Cardiac ventricle fibroblast (primary cell): ENCODE measurements at places on chromosomes 3 and 15. TPM values are rescaled to one million over a fixed set of nuclear protein-coding genes. Genes with fewer than 3 reads are reported as not detected.

The IL17RE gene
- total RNA-seq = 1.6 and 1.9 TPM in 2 replicates

The TUSC7 gene
- not detected in 2 replicates for total RNA-seq

The PDIA3 gene
- total RNA-seq = 310 and 311 TPM in 2 replicates

The ITIH1 gene
- total RNA-seq = not detected in 2 replicates

The CSTA gene
- 2.5 and 3.1 TPM in 2 replicates for total RNA-seq

The CCR8 gene
- not detected in 2 replicates for total RNA-seq

The UBAP1L gene
- total RNA-seq = 0.39 and 0.75 TPM in 2 replicates

The ANKUB1 gene
- total RNA-seq = not detected in 2 replicates

The ZNF860 gene
- total RNA-seq = 0.05 and 0.31 TPM in 2 replicates

The RPS27L gene
- total RNA-seq = 159 and 207 TPM in 2 replicates

The NLGN1 gene
- total RNA-seq = 2.9 and 6.1 TPM in 2 replicates

The SEC62 gene
- total RNA-seq = 32.6 and 37.0 TPM in 2 replicates

The FAM240A gene
- not detected in 2 replicates for total RNA-seq

The CPEB1 gene
- total RNA-seq = 1.2 and 4.8 TPM in 2 replicates

The GP5 gene
- 0.06 and 0.10 TPM in 2 replicates for total RNA-seq

The TRIM59 gene
- 5.2 and 5.6 TPM in 2 replicates for total RNA-seq

The MRPS25 gene
- 16.2 and 25.3 TPM in 2 replicates for total RNA-seq

The LMOD3 gene
- not detected in 2 replicates for total RNA-seq
